ENCODE measurements at places on chromosomes 16 and 17.

DNA sequence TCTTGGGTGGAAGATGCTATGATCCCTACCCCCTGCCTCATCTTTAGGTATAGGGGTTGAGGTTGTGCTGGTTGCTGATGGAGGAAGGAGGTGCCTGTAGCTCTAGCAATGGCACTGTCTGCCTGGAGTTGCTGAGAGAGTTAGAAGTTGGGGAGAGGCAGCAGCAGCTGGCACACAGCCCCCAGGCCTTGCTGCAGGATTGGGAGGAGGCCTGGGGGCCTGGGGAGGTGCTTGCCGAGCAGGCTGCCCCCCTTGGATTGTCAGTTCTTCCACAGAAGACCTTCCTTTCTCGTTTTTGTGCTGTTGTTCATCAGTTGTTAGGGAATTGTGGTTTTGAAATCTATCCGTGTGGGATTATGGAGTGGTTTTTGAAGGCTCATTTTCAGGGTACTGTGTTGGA, 52.9 kb downstream of the SEC14L1 start:
- DNase-seq = no peak

GRCh38 chr17:63041722-63042121, 75.7 kb downstream of the TANC2 start:
- no peak for DNase-seq

DNA sequence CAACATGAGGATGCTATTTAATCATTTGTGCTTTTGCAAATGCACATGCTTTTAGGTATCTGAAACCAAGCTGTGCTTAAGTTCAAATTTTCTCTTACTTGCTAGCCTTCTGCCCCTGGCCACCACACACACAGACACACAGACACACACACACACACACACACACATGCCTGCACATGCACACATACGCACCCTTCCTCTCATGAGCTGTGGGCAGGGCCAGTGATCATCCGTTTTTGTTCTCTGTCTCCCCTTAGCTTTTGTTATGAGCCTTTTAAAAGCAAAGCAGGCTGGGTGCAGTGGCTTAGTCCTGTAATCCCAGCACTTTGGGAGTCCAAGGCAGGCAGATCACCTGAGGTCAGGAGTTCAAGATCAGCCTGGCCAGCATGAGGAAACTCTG, 34.2 kb downstream of the CD300LF start:
- peak; percentile 10 for DNase-seq

- DNase-seq = no peak
These were observed 1.1 kb downstream of the EZH1 start for GRCh38 chr17:42743595-42744282.

DNA sequence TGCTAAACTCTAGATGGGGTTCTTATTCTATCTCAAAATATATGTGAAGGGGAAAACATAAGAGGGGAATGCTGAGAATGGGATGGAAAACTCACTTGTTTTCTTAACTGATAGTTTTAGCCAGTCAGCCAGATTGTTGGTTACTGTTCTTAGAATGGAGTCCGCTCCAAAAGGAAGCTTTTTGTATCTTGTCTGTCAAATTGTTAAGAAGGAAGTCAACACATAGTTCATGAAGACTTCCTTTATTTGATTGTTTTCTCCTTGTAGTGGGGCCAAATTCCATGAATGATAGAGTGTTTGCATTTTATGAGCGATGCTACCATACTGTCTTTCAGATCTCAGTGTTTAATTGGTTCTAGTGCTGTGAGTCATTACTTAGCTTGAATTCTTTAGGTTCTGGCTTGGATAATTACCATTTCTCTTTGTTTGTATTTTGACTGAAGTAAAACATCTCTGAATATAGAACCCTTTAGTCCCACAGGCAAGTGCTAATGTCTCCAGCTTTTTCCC, 98.3 kb upstream of the GOT2 start:
- DNase-seq = no peak

- no peak for DNase-seq
These were observed 9.7 kb downstream of the IGFBP4 start for GRCh38 chr17:40452921-40453378.

GRCh38 chr17:29066047-29066446, 23.1 kb downstream of the PIPOX start:
- no peak for DNase-seq

DNA sequence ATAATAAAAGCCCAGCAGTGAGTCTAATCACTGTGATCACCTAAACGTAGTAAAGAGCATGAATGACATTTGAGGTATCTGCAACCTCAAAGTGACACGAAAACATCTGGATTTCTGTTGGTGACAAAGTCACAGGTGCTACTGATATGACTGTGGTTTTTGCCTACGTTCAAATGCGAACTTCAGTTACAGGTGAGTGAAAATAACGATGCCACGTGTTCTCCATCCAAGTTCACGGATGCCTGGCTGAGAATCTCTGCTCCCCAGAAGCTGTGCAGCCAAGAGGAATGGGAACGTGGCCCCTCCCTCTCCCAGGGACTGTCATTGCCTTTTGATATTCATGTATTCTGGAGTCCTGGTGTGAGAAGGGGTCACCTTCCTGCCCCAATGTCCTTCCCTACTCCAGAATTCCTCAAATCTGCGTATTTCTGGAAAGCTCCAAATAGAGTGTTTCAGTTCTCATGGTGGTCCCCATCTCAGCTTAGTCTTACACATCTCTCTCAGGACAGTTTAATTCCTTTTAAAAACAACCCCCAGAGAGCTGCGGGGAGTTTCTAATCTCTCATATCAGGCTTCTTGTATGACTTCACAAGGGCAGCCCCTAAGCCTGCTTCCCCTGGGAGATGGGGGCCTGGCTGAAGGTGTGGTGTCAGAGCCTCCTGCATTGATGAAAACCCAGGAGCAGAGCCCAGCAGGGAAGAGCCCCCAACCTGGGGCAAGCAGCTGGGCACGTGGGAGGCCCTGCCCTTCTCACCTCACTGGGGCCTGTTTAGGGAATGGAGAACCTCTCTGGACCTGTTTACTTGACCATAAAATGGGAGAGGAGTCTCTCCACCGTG, 25.8 kb downstream of the PIK3R5 start:
- peak; percentile 61 for DNase-seq

- no peak for DNase-seq
These were observed 75.5 kb upstream of the TBX2 start for GRCh38 chr17:61323909-61324868.

DNA sequence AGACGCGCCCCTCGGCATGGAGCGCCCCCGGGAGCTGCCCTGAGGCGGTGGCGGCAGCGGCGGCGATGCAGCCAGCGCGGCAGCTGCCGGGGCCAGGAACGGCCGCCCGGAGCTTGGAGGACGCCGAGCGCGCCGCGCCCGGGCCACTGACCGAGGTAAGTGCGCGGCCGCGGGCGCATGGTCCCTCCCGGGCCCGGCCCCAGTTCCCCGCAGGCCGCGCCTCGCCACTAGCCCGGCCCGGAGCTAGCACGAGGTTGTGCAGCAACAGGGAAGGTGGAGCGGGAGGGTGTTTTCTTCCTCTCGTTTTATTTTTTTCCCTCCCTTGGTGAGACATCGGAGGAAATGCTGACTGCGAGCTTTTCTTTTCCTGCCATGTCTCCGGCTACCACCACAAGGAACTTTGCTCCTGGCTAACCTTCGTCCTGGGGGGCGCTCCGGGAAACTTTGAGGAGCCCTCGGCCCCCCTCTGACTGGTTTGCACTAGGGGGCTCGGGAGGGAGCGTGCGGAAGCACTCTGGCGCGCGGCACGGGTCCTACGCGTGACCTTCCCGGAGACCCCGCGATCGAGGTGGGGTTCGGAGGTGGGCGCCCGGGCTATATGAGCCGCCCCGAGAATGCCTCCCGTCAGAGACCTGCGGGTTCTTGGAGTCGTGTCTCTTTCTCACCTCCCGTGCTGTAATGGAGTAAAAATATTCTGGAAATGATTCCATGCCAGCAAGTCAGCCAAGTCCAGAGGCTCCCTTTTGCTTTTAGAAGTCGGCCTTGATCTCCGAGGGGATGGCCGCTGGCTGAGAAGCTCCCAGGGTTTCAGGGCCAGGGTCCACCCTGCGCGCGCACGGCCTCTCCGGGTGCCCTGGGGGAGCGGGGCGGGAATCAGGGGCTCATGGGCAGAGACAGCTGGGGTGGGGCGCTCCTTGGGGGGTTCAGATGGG, 868 bp downstream of the KCNJ12 start:
- no peak for DNase-seq

DNA sequence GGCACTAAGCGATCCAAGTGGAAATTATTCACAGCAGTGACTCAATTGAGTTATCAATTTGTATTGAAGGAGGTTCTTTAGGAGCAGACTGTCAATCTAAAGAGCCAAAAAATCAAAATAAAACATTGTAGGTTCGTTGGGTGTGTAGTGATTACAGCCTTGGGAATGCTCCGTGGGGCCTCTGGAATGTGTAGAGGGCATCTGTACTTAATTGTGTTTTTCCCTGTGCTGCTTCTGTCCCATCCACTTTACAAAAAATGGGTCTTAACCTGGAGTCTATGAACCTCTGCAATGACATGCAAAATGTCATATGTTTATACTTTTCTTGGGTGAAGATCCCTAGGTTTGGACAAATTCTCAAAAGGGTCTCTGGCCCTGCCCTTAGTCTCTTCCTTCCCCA, 215.1 kb downstream of the CCDC182 start:
- DNase-seq = no peak

DNA sequence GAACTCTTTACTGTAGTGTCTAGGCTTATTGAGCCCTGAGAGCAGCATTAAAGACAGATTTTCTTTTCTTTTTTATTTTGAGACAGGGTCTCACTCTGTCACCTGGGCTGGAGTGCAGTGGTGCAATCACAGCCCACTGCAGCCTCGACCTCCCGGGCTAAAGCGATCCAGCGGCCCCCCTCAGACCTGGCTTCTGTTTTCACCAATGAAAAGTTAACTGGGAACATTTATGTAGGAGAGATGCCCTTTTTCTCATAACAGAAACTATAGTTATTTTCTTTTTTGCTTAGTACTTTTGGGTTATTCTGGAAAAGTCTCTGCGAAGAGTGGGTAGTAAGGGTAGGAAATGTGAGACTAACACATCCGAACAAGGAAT, 1.5 kb downstream of the MAP1LC3B start:
- no peak for DNase-seq

GRCh38 chr17:70172923-70173322, 3.6 kb downstream of the KCNJ2 start:
- DNase-seq = no peak

GRCh38 chr16:3783516-3783915, 66.2 kb upstream of the TRAP1 start:
- DNase-seq = no peak

DNA sequence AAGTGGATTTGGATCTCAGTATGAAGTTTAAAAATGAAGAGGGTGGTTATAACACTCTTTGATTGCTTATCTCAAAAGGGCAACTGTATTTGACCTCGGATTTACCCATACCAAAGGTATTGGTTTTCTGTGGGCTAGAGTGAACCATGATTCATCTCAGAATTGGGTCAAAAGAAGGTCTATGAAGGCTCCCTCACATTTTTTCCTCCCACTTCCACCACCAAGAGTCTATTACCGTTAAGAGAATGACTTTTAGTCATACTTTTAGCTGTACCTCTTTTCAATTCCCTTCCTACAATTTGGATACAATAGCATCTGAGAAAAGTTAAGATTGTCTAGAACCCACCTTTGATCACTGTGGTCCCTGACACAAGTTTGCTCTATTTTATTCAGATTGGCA, 280.9 kb downstream of the RBFOX1 start:
- no peak for DNase-seq

GRCh38 chr17:70655176-70655958, 486.0 kb downstream of the KCNJ2 start:
- DNase-seq = no peak

DNA sequence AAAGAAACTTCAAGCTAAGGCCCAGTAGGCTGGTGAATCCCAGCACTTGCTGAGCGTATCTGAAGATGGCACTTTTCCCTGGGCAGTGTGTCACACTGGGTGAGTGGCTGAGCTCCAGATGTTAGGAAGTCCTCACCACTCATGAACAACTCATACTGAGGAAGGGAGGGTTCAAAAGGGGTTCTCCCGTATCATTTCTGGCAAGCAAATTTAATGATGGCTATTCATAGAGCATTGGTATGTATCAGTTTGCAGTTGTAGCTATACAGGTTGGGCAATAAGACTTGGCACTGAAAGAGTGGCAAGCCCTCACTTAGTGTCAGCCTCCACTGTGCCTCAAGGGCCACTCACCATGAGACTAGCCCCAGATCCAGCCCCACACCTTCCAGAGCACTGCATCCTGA, 10.7 kb downstream of the GFOD2 start:
- DNase-seq = no peak

Data from CD4-positive, alpha-beta T cell treated with Interleukin-17A for 1 hour (primary cell).